ENCODE measurements at places on chromosomes 12 and 14.

- no peak for DNase-seq
These were observed 76.9 kb upstream of the OTX2 start for GRCh38 chr14:56887216-56887615.

DNA sequence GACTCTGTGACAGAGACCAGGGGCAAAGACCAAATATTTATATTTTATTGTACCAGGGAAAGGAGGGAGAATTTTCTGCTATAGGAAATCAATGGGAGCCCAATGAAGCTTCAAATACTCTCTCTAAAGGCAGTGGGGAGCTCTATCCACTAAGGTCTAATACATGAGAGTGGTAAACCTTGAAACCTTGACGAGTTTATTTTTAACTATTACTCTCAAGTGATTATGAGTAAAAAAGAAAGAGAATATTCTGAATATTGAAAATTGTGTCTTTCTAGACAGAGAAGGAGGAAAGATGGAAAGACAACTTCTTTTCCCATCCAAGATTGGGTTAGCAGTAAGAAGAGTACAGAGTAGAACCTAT lies 1722.1 kb upstream of the SEL1L start:
- DNase-seq, result no peak

GRCh38 chr14:63426838-63427352 lies 108.2 kb upstream of the GPHB5 start:
- DNase-seq, result no peak

- DNase-seq, result no peak
These were observed 56.7 kb downstream of the DGLUCY start for GRCh38 chr14:91170504-91171121.

GRCh38 chr12:39483042-39483441 lies 40.1 kb upstream of the KIF21A start:
- DNase-seq, result no peak

DNA sequence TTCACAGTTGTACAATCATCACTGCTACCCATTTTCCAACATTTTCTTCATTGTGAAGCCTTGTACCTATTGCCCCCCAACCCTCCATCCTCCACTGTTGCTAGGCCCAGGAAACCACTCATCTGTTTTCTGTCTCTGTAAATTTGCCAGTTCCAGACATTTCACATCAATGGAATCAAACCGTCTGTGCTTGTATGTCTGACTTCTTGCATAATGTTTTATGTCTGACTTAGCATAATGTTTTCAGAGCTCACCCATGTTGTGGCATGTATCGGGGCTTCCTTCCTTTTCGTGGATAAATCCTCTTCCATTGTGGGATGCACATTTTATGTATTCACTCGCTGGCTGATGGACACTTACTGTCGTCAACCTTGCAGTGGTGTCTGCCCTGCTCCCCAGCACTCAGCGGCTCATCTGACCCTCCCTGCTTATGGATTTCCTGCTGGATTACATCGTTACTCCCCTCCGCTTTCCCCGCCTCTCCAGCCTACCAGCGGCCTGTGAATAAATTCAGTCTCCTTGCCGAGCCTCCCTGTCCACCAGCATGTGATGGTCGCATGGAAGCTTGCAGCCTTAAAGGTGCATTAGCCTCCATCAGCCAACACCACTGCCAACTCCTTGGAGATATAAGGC lies 727.6 kb upstream of the TMEM132C start:
- no peak for DNase-seq

- DNase-seq, result no peak
These were observed 357.8 kb upstream of the USP15 start for GRCh38 chr12:61902403-61902802.

GRCh38 chr12:25524366-25524765 lies 28.7 kb downstream of the LMNTD1 start:
- no peak for DNase-seq

GRCh38 chr12:19434538-19434937 lies 4.8 kb upstream of the AEBP2 start:
- no peak for DNase-seq

DNA sequence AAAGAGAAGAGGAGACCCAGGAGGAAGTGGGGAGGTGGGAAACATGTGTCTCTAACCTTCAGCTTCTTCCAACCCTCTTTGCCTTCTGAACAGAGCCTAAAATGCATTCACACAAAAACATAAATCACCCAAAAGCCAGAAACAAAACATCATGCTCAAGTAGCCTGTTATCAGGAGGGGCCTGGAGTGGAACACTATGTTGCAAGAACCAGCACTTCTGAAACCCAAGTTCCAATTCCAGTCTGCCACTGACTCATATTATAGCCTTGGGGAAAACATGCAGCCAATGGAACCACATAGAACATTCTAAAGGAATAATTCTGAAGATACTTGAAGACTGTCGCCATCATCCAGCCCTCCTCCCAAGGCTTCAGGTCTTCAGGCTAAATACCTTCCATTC lies 169.8 kb upstream of the PLXNC1 start:
- peak; percentile 14 for DNase-seq

- peak; percentile 2 for DNase-seq
These were observed 79.9 kb downstream of the BCL11B start for GRCh38 chr14:99192028-99192621.

- DNase-seq, result no peak
These were observed 43.9 kb upstream of the PLEKHG6 start for GRCh38 chr12:6266541-6266966.

DNA sequence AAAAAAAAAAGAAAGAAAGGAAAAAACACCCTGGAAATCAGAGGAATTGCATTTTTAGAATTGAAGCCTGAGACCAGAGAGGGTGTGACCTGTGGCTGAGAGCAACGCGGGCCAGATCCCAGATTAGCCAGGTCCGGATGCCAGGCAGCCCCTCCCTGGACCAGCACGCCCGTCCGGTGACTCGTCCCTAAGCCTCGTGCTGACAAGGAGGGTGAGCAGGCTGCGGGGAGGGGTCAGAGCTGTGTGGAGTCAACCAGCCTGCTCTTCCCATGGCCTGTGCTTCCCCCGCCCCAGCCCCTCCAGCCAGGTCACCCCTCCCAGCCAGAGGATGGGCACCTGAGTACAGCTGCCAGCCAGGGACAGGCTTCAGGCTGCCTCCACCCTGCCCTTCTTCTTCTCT lies 4.2 kb upstream of the KLC1 start:
- peak; percentile 36 for DNase-seq

DNA sequence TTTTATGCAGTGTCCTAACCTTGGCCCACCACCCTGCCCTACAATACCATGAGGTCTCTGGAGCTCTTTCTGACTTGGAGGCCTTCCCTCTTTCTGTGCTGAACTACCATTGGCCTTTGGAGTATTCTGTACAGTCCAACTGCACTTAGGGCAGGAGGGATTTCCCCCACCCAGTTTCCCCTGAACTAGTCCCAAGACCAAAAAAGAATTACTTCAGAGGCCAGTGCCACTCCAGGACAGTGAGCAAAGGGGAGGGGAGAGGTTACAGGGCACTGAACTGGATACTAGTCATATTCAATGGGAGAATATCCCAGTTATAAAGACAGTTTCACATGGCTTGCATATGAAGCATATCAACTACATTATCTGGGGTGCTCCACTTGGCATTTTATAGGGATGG lies 6.1 kb downstream of the SLCO1A2 start:
- no peak for DNase-seq

DNA sequence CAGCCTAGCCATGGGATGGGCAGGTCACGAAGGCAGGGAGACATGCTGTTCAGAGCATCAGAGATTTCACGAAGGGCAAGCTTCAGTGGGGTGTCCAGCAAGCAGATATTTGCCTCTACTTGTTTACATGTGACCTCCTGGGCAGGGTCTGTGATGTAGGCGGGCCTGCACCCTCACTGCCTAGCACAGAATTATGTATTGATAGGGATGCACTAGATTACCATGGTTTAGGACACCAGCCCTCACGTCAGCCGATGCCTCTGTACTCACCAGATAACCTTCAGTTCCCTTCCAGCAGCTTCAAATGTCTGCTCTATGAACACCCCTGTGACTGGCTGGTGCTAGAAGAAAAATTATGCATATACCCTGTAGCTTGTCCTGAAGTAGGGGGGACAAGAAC lies 5.1 kb upstream of the EIF5 start:
- DNase-seq, result no peak

- peak; percentile 26 for DNase-seq
These were observed 15.5 kb upstream of the MGP start for GRCh38 chr12:14901228-14901562.
